ENCODE measurements at places on chromosomes 6 and 20.

- no peak for DNase-seq
Measured at GRCh38 chr20:61186771-61187472, 65.1 kb upstream of the CDH4 start.

- no peak for DNase-seq
Measured at GRCh38 chr6:116105247-116105646, 4.6 kb downstream of the NT5DC1 start.

DNA sequence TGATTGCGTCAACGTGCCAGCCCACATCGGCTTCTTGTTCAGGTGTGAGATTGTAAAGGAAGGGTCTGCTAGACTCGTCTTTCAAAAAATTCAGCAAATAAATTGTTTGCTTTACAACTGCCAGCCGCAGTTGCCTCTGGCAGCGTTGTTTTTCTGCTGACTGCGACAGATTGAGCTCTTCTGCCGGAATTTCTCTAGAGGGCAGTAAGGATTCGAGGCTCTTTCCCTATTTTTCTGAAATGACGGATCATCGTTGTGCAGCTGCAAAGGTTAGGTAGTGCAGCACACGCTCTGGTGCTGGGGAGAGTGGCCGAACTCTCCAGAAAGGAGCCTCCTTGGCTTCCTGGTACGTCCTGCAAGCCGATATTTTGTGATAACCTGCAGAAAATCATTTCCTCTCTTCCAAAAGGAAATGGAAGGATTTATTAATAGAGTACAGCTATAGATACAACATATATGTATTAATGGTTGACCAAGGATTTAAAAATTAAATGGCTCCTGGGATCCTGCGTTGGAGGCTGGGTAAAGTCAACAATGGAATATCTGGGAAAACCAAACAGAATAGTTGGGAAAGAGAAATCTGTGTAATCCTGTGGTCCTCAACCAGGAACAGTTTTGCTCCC lies 121.9 kb upstream of the ZFP64 start:
- peak; percentile 32 for DNase-seq

GRCh38 chr6:97205966-97206365 lies 77.0 kb downstream of the MMS22L start:
- no peak for DNase-seq

- DNase-seq = no peak
Measured at GRCh38 chr20:33160681-33161080, 7.3 kb upstream of the BPIFA2 start.

GRCh38 chr6:13794184-13794583 lies 20.2 kb downstream of the MCUR1 start:
- DNase-seq = no peak

- no peak for DNase-seq
Measured at GRCh38 chr6:168333039-168333438, 13.5 kb upstream of the DACT2 start.

DNA sequence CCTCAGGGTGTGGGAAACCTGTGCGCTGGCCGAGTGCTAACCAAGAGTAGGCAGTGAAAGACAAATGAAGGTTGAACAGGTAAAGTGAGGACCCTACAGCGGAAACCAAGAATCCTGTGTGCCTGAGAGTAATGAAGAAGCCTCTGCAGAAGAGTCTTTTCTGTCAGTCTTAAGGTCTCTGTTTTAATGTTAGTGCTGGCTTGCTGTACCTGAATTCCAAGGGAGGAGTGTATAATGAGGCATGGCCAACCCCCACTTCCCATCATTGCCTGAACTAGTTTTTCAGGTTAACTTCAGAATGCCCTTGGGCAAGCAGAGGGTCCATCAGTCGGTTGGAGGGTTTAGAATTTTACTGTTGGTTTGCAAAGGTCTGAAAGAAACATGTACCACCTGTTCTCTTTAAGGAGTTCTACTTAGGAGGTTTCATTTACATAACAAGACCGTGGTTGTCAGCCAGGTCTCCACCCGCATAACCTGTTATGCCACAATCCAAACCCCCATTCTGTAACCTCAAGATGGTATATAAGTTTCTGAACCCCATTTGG lies 589 bp upstream of the PDCD2 start:
- DNase-seq = peak; percentile 27

- DNase-seq = no peak
Measured at GRCh38 chr6:52877168-52877567, 32.3 kb downstream of the GSTA3 start.

GRCh38 chr6:71851214-71851613 lies 35.1 kb upstream of the RIMS1 start:
- no peak for DNase-seq

DNA sequence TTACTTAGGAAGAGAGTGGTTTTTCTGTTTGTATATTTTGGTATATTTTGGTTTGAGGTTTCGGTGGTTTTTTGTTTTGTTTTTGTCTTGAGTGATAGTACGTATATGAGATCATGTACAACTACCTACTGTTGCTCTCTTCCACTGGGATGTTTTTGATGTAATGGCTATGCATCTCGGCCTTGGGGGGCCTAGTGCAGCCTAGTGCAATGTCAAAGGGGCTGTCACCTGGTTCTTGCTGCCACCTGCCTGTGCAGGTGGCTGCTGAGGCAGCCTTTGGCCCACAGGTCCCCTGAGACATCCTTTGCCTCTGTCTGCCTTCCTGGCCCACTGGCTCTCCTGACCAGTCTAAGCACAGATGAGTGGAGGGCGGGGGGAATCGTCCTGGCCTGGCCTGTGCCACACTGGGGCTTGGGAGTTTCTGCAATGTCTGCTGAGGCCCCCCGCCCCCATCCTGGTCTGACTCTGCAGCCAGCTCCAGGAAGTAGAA lies 546.6 kb downstream of the CD83 start:
- DNase-seq = no peak

GRCh38 chr20:63089051-63089907 lies 82.5 kb upstream of the BHLHE23 start:
- no peak for DNase-seq

- DNase-seq = no peak
Measured at GRCh38 chr6:44133003-44133931, 5.9 kb downstream of the TMEM63B start.

DNA sequence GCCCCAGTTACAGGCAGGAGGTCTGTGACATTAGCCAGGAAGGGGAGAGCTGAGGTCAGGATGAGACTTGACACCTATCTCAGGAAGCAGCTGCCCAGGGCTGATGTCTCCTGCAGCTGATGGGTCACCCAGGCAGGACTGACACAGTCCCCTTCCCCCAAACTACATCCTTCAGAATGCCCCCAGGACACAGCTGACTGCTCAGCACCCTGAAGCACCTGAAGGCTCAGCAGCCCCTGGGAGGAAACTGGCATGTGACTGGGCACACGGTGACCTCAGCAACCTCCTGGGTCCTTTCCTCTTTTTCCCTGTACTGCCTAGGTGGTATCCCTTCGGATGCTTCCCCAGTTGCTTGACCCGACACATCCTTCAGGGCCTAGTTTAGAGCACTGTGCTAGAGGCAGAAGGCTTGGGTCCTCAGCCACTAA lies 1.9 kb downstream of the SDC4 start:
- no peak for DNase-seq

- DNase-seq = no peak
Measured at GRCh38 chr6:105357165-105357564, 45.7 kb downstream of the PREP start.

GRCh38 chr6:18451756-18452155 lies 64.6 kb downstream of the RNF144B start:
- no peak for DNase-seq

- no peak for DNase-seq
Measured at GRCh38 chr6:135008072-135008940, 46.3 kb downstream of the HBS1L start.

GRCh38 chr20:19945732-19946670 lies 71.2 kb upstream of the NAA20 start:
- no peak for DNase-seq

DNA sequence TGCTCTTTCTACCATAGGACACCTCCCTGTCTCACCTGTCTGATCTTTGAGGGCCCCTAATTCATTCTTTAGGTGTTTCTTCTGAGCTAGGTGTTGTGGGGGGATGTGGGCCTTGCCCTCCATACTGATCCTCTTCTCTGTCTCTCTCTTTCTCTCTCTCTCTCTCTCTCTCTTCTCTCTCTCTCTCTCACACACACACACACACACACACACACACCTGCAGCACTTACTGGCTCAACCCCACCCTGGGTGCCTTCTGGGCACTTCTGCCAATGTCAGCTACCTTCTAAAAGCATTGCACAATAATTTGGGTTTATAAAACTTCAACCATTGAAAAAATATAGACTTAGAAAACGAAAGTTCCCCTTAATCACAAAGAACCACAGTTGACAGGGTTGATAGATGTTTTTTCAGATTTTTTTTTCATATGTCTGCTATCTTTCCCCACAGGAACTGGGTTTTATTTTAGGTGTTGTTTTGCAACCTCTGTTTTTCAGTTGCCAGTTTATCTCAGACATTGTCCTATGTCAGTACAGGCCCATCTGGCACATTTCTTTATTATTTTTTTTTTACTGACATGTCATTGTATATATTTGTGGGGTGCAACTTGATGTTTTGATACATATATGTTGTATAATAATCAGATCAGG lies 28.1 kb downstream of the PKIG start:
- no peak for DNase-seq

GRCh38 chr6:166928644-166929541 lies 27.5 kb downstream of the RNASET2 start:
- DNase-seq = no peak

- DNase-seq = no peak
Measured at GRCh38 chr6:298233-299103, 6.2 kb downstream of the DUSP22 start.

DNA sequence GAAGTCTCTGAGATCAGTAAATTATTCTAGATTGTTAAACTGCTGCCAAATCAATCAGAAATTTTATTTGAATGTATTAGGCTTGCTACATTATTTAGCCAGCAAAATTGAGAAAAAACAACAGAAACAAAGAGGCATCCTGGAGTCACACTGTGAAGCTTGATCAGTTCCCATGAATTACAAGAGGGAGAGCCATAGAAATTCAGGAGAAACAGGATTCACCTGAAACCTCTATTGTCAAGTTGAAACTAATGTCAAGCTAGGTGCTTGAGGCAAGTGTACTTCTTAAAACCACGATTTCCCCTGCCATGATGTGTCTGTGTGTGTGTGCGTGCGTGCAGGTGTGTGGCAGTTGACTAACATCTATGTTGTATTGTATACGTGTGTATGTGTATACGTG lies 439.1 kb upstream of the NOX3 start:
- no peak for DNase-seq

- no peak for DNase-seq
Measured at GRCh38 chr6:158819977-158820622, 932 bp upstream of the EZR start.

DNA sequence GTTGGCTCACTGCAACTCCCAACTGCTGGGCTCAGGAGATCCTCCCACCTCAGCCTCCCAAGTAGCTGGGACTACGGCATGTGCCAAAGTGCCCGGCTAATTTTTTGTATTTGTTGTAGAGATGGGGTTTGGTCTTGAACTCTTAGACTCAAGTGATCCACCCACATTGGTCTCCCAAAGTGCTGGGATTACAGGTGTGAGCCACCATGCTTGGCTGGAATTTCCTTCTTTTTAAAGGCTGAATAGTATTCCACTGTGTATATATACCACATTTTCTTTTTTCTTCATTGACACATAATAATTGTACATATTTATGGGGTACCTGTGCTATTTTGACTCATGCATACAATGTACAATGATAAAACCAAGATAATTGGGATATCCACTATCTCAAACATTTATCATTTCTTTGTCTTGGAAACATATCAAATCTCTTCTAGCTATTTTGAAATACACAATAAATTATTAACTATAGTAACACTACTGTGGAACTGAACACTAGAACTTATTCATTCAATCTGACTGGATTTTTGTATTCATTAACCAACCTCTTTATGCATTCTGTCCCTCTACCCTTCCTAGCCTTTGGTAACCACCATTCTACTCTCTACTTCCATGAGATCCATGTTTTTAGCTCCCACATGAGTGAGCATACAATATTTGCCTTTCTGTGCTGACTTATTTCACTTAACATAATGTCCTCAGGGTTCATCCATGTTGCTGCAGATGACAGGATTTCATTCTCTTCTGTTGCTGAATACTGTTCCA lies 7.8 kb downstream of the MDC1 start:
- no peak for DNase-seq

GRCh38 chr6:64483956-64484499 lies 848.4 kb downstream of the PHF3 start:
- no peak for DNase-seq

DNA sequence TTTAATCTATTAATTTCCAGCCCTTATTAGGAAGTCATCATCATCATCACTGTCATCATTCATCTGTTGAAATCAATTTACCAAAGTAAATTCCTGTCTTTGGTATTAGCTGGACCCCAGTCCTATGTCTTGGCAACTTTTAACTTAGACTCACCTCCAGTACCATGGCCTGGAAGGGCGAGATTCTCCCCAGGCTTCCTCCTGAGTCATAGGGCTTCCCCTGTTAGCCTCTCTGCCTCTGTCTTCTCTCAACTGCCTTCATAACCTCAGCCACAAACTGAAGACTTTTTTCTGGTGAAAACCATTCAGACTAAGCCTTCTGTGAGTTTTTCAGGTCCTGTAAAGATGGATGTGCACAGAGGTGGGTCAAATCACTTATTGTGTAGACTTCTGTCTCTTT lies 95.0 kb downstream of the NKAIN2 start:
- no peak for DNase-seq

GRCh38 chr6:150203871-150204545 lies 61.2 kb downstream of the PPP1R14C start:
- DNase-seq = no peak

- DNase-seq = no peak
Measured at GRCh38 chr20:63132131-63132714, 83.7 kb downstream of the YTHDF1 start.

GRCh38 chr6:159463119-159463829 lies 229.8 kb downstream of the SOD2 start:
- no peak for DNase-seq

All from right renal pelvis (tissue), 4 donors.